HuH-7.5 (cell line): ENCODE measurements at places on chromosomes 1 and 21.

GRCh38 chr21:27700974-27701614 is 734.2 kb upstream of the ADAMTS5 start:
- peak; percentile 4 for DNase-seq

- DNase-seq = peak; percentile 79
Measured at GRCh38 chr1:25799935-25800702, at the start of gene SELENON. Gene SELENON, plus strand, starts transcription at chr1:25800193. Its CDS starts 38 bp downstream, at chr1:25800231.

DNA sequence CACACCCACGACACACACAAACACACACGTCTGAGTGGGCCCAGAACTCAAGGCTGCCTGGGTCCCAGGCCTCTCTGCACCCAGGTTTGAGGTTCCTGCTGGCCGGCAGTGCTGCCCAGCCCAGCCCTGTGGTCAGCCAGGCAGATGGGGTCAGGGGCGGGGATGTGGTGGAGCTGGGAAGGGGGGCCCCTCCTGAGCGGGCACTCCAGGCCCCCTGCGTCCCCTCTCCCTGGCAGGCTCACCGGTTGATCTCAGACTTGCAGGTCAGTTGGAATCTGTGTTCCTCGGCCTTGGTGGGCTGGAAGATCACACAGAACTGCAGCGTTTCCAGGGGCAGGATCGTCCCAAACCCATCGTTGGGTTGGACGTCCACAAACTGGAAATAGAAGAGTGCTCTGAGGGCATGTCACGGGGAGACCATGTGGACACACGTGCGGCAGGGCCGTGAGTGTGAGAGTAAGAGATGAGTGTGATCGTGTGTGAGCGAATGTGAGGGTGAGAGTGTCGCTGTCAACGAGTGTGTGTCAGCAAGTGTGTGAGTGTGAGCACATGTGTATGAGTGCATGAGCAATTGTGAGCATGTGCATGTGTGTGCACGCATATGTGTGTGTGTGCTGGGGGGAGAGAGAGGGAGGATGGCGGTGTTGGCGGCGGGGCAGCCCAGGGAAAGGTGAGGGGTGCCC is 19.7 kb upstream of the TMEM52 start:
- DNase-seq = no peak

DNA sequence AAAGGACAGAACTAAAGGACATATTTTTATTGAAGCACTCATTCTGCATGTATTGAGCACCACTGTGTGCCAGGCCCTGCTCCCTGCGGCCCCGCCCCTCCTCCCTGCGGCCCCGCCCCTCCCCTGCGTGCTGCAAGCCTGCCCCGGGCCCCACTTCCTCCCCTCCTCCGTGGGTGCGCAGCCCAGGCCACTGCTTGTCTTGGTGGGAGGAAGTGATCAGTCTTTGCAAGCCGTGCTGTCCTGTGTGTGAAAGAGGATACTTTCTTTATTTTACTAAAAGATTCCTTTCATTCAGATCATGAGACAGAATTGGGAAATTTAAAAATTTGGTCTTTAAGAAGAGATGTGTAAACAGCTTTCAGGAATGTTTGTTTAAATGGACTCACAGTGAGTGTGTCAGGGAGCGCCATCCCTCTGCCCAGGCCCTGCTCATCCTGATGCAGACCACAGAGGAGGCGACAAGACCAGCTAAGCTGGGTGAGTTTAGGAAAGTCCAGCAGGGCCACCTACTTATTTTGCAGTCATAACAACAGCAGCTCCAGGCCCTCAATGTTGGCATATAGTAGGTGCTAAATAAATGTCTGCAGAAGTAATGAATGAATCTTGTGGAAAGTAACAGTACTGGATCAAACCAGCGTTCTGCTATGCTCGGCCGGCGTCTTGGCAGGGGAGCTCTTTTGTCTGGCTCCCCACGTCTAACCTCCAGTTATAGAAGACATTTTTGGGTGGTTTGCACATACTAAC is 88.3 kb upstream of the SELENON start:
- DNase-seq = no peak

DNA sequence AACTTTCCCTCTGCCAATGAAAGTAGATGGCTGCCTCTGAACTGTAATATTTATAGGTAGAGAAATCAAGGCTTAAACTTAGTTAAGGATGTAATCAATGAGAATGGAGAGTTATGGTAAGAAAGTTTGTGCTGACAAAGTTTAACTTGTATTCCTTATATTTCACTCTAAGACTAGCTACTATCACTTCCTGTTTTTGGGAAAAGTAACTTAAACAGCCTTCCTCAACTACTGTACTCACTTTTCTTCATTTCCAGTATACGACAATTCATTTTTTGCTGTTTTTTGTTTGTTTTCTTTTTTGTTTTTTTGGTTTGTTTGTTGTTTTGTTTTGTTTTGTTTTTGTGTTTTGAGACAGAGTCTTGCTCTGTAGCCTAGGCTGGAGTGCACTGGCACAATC is 3.7 kb downstream of the RGS18 start:
- DNase-seq = no peak

GRCh38 chr1:64683419-64683818 is 61.5 kb upstream of the RAVER2 start:
- no peak for DNase-seq

DNA sequence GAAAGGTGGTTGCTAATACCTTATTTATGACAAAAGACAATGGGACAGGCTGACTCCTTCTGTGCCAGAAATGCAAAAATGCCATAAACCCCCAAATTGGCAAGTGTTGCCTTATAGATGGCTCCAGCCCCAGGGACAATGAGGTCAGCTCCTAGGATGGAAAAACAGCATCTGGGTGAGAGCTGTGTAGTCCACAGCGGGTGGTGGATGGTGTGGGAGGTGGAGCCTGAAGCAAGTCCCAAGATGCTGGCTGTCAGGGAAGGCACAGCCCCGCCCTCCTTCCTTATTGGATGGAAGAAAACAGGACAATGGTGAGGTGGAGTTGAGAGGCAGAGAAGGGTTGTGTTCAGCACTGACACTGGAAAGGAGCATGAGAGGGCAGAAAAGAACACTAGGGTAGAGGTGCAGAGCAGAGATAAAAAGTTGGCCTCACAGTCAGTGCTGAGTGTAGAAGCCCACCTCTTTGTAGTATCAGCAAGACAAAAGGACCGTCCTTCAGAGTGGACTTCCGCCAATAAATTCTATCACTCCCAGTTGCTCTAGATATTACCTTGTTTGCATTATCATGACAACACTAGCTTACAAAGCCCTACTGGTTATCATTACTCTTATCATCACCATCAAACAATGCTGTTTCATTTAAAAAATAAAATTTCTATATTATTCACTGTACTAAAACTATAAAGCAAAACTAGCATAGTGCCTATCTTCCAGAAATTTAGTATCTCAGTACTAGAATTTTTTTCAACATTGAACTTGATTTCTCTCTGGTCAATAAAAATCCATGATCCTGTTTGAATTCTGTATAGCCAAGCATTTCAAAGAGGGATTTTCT is 3.7 kb upstream of the SDE2 start:
- no peak for DNase-seq

GRCh38 chr1:1613509-1614082 is 1.7 kb upstream of the MIB2 start:
- DNase-seq = no peak

- no peak for DNase-seq
Measured at GRCh38 chr1:157183870-157184269, 45.7 kb upstream of the ETV3 start.

- no peak for DNase-seq
Measured at GRCh38 chr1:71561206-71561605, 480.4 kb upstream of the ZRANB2 start.

DNA sequence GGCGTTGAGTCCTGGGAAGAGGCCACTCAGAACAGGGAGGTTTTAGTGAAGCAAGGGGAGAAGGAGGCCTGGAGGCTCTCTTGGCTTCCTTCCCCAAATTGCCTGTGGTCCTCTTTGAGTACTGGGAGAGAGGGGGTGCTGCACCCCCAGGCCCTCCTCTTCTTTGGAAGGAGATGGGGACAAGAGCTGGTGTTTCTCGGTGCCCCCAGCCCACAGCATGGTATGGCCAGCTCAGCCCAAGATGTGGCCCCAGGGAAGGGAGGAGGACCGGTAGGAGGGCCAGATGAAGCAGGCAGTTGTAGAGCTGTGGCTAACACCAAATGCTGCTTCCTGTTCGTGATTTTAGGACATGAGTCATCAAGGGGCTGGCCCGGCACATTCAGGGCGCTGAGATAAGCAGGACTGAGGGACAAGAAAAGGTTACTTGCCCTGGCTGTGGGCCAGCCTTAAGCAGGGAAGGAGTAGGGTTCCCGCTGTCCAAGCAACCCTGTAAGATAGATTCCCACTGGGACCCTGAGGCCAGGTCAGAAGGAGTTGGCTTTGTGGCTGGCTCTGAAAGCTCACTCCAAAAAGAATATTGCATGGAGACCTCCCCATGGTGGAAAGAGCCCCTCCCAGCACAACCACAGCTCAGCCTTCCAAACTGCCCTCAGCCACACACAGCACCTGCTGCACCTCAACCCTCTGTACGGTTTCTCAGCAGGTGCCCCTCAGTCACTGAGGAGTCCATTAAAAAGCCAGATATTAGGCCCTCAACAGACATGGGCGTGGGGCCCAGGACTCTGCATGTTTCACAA is 4.9 kb upstream of the TNFRSF1B start:
- no peak for DNase-seq

DNA sequence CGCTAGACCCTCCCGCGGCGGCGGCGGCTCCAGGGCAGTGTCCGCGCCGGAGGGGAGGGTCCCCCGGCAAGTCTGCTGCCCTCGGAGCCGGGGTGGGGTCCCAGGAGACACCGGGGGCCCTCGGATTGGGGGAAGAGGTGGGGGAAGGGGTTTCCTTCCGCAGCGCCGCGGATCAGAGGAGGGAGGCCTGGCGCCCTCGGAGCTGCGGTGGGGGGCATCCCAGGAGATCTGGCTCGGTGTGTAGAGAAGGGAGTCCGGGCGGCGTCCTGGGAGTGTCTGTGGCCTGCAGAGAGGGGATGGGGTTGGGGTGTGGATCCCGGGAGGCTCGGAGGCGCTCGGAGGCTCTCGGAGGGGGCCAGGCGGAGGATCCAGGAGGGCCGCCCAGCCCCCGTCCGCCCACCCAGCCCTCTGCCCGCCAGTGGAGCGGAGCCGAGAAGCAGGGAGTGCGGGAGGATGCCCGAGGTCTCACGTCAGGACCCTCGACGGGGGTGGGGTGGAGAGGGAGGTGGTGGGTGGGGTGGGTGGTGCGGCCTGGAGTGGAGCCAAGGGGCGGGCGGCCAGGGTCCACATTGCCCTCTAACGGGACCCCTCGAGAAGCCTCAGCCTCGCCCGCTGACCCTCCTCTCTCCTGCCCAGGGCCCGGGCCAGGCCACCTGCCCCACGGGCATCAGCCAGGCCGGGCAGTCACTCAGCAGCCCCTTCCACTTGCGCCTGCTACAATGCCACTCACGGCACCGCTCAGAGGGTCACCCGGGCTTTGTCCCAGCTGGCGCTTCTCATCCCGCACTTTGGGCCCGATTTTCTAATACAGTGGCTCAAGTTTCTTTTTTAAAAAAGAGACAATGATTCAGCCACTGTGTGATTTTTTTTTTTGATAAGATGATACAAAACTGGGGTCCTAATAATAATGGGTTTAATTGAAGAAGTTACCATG is 60.2 kb upstream of the ARHGEF16 start:
- DNase-seq = no peak

- DNase-seq = no peak
Measured at GRCh38 chr1:47684964-47685762, 247.3 kb downstream of the FOXD2 start.

- DNase-seq = no peak
Measured at GRCh38 chr1:50993645-50994044, 23.6 kb downstream of the CDKN2C start.

- DNase-seq = no peak
Measured at GRCh38 chr1:150695561-150695960, 1.4 kb downstream of the GOLPH3L start.

DNA sequence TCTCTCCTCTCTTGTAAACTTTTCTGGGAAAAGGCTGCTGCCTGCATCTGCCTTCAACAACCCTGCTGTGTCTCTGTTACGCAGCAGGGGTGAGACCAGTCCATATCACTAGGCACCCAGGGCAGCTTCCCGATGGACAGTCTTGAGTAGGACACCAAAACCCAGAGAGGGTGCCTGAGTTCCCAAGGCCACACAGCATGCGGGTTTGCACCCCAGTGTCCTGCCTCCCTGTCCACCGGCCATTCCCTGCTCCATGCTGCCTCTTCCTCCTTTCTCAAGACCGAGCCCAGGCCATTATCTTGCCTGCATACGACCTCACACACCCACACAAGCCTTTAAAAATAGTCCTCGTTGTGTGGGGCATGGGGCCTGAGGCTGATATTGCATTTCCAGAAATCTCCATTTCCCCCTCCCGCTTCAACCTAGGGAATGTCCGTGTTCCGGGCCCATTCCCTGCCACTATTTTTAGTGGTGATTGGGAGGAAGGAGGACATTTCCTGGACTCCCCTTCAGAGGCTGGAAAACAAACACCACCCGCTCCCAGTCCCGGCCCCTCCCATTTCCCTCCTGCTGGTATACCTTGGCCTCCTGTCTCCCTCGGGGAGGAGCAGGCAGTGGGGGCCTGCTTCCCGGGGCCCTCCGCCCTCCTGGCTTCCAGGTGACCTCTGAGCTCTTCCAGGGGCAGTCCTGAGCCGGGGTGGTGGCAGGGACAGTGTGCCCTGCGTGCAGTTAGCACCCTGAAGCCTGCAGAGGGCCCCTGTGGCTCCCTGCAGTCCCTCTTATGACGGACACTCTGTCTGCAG is 132.4 kb upstream of the TMEM51 start:
- DNase-seq = no peak

- no peak for DNase-seq
Measured at GRCh38 chr1:248751635-248752034, 3.9 kb downstream of the LYPD8 start.

DNA sequence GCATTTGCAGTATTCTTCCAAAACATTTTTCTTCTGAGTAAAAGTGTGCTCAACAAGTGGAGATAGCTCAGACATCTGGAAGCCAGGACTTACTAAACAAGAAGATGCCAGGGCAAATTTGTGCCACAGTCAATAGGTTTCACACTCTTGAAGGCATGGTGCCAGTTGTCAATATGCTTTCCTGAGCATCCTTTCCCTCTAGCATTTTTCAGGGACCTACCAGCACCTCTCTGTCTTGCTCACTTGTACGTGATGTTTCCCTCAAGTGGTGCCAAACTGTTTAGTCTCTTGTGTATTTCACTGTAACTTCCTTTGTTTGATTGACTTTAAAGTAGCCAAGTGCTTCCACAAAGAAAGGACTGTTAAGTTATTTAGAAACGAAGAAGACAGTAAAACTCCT is 194.0 kb upstream of the SGIP1 start:
- no peak for DNase-seq

- DNase-seq = no peak
Measured at GRCh38 chr1:159171688-159172501, 480 bp downstream of the CADM3 start.

DNA sequence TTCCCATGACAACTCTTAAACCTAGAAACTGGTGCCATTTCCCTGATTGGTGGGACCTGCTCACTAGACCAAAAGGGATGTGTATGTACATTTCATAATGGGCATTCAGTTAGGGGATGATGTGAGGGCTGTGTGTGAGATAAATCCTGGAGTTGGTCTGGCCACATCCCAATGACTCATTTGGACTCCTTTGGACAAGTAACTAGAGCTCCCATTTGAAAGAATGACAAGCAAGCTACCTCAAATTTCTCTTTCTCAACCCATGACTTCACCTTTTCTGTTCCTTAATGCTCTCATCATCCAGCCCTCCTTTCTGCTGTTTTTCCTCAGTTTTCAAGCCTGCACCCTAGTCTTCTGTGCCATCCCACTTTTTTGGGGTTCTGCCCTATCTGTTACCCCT is 27.9 kb downstream of the EBNA1BP2 start:
- DNase-seq = no peak

GRCh38 chr1:36343651-36344394 is 20.4 kb upstream of the EVA1B start:
- no peak for DNase-seq

GRCh38 chr1:227127891-227128290 is 187.8 kb downstream of the COQ8A start:
- no peak for DNase-seq
